Bone marrow (tissue), 2 donors: ENCODE measurements at places on chromosomes 1 and 21.

DNA sequence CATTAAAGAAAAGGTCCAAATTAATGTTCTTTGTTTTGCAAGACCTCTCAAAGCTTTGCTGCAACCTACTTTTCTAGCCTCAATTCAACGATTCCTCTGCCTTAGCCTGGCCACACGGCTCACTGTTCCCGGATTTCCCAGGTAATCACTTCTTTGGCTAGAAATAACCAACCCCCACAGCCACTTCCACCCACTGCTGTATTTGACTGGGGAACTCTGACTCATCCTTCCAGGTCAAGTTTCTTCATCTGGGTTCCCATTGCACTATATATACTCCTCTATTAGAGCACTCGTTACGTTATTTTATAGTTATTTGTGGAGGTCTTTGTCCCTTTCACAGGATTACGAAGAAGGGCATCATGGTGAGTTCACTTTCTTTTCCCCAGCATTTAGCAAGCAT lies 185.9 kb downstream of the CACNA1E start:
- DNase-seq: no peak

DNA sequence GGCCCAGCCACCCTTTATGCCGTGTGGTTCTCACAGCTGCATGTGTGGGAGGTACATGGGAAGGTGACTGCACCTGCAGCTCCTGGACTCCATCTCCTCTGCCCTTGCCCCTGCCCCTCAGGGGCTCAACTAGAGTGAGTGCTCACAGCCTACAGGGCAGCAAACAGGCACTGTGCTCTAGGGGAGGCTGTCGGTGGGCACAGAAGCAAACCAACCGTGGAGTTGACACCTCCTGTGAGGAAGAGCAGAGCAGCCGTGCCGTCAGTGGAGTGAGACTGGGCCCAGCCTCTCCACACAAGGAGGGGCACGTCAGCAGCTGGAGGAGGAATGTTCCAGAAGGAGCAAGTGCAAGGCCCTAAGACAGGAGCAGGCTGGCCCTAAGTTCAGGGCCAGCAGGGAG lies 32.7 kb downstream of the BMP8A start:
- no peak for DNase-seq

GRCh38 chr1:107633596-107633995 lies 331.4 kb downstream of the VAV3 start:
- no peak for DNase-seq

GRCh38 chr21:39381009-39381408 lies 32.1 kb upstream of the HMGN1 start:
- no peak for DNase-seq

GRCh38 chr1:184533049-184533448 lies 146.2 kb downstream of the C1orf21 start:
- DNase-seq: peak; percentile 42

GRCh38 chr21:42632771-42633690 lies 20.4 kb upstream of the PDE9A start:
- no peak for DNase-seq

- no peak for DNase-seq
Observed at GRCh38 chr1:235112297-235113182, 16.1 kb downstream of the TOMM20 start.

DNA sequence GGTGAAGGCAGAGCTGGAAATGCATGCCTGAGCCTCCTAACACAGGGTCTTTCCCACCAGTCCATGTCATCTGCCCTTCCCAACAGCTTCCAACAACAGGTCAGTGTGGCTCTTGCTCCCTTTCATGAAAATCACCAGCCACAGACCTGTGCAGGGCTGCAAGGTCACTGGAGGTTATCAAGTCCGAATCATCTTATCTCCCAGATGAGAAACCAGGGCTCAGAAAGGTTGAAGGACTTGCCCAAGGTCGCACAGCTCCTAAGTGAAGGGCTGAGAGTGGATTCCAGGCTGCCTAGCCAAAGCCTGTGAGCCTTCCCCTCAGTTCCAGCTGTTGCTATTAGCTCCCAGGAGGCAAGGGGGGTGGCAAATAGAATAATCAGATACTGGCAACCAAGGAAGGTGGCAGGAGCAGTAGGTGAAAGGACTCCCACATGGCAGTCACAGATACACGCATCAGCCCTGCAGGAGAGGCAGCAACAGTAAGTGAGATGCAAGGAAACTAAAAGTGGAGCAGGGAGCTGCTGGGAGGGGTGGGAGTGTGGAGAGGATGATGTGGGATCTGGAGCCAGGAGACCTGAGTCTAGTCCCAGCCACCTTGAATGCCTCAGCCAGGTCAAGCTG lies 74.2 kb downstream of the SSBP3 start:
- DNase-seq: no peak

DNA sequence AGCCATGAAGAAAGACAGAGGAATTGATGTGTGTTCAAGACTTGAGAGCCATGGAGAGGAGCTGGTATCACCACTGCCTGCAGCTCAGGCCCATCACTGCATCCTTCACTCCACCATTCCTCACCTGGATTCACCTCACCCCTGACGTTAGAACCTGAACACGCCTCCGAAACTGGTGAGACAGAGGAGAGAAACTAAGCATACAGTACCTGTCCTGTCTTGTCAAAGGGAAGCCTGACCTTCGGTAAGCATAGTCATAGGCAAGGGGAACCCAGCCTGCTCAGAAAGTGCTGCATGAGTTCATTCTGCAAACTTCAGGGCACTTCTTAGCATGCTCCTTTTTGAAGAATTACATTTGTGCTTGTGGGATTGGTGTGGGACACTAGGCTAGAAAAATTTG lies 425.8 kb downstream of the DSCAM start:
- no peak for DNase-seq

DNA sequence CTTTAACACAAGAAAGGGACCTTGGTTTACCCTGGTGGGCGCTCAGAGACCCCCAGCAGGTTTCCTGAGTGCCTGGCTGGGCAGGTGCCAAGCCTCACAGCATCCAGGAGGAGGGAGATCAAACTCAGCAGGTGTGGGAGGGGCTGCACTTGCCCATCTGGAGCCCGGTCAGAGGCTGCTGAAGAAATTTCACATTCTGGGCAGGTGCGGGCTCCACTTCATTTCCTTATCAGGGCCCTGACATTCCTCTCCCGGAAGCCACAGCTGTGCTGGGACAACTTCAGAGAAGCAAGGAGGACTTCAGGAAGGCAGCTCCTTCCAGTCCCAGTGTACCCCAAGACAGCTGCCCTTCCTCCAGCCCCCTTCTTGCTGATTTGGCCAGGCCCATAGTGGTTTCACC lies 82.9 kb downstream of the ITPKB start:
- DNase-seq: no peak

GRCh38 chr21:43741423-43742096 lies 22.6 kb downstream of the PDXK start:
- DNase-seq: no peak

DNA sequence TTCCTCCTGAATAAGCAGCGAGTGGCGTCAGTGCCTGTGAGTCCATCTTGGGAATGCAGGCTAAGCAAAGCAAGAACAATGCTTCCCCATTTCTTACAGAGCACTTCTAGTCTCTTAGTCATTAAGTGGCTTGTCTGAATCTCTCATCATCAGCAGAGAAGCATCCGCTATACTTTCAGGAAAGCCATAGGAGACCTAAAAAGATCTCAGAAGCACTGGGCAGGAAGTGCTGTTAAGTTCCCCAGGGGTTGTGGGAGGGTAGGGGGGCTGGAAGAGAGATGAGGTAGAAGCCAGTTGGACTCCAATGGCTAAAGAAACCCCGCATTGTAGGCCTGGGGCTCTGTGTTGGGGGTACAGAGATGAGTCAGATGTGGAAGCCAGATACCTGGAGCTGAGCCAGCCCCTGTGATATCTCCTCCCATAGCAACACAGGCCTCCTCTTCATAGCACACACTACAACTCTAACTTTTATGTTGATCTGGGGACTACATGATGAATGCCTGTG lies 44.9 kb downstream of the SYT6 start:
- DNase-seq: peak; percentile 35

GRCh38 chr1:31848381-31848897 lies 32.6 kb upstream of the SPOCD1 start:
- no peak for DNase-seq

DNA sequence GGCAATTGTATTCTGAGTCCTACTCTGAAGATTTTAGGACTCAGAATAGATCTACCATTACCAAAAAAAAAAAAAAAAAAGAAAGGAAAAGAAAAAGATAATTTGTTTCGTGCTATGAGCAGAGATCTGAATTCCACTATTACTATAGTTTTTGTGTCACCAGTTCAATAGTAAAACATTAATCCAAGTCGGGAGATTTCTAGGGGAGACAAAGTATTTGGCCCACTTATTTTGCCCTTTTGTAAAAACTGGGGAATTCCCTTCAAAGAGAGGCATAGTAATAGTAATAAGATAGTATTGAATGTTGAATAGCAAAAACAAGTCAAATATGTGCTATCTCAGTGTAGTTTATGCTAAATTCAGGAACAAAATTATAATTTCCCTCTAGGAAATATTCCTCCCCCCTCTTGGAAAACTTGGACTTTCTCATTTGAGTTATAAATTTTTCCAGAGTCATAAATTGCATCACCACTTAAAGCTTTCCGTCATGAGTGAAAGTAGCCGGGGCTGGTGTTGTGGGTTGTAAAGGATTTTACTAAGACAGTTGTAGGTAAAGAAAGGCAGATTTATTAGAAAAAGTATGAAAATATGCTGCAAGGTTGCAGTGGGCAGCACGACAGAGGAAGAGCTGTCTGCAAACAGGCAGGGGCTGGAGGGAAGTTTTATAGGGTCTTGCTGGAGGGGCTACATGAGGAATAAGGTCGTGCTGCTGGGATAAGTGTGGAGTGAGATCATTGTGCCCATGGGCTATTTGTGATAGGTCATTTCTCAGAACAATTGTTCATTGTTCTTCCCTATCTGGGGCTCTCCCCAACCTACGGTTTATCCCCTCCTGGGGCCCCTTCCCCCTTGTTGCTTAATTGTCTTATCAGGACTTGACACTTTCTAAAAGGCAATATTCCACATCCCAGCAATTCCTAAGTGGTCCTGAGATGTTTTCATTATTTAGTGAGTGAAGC lies 1009.9 kb downstream of the PLA2G4A start:
- no peak for DNase-seq

- no peak for DNase-seq
Observed at GRCh38 chr1:183936791-183937190, 100.7 kb downstream of the COLGALT2 start.

- no peak for DNase-seq
Observed at GRCh38 chr1:244231193-244231571, 180.1 kb downstream of the ZBTB18 start.
